Upper lobe of left lung (tissue), 6 donors: ENCODE measurements at places on chromosomes 13 and 19.

- H3K4me3 ChIP-seq, result no peak overlapping the region
- H3K4me1 ChIP-seq, result peaks cover 26% of the 10 kb centered on the region
- H3K27me3 ChIP-seq, result no peaks in the 10 kb centered on the region
- DNase-seq, result no peak
- no peak overlapping the region for H3K27ac ChIP-seq
Observed at GRCh38 chr13:30799356-30799824, 64.0 kb downstream of the ALOX5AP start.

GRCh38 chr13:98803111-98803561, 50.7 kb upstream of the SLC15A1 start:
- H3K27me3 ChIP-seq, result no peaks in the 10 kb centered on the region
- H3K4me1 ChIP-seq, result no peaks in the 10 kb centered on the region
- H3K27ac ChIP-seq, result no peak overlapping the region
- H3K4me3 ChIP-seq, result no peak overlapping the region

DNA sequence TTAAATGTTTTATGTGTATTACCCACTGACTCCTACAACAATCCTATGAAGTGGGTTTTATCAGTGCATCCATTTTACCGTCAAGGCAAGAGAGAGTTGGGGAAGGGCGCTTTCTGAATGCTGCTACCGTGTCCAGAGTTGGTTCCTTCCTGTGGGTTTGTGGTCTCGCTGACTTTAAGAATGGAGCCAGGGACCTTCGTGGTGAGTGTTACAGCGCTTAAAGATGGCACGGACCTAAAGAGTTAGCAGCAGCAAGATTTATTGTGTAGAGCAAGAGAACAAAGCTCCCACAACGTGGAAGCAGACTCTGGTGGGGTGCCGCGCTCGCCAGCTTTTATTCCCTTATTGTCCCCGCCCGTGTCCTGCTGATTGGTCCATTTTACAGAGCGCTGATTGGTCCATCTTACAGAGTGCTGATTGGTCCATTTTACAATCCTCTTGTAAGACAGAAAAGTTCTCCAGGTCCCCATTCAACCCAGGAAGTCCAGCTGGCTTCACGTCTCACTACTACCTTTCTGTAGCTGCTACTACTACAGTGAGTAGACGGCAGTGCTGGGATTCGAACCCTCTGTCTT, 6.1 kb downstream of the OSCAR start:
- peaks cover 6% of the 10 kb centered on the region for H3K4me1 ChIP-seq
- no peak for DNase-seq
- no peak overlapping the region for H3K4me3 ChIP-seq
- H3K27ac ChIP-seq, result no peak overlapping the region

GRCh38 chr19:54478677-54479266, 5.7 kb upstream of the CDC42EP5 start:
- H3K36me3 ChIP-seq, result no peaks in the 10 kb centered on the region
- H3K4me1 ChIP-seq, result peaks cover under 1% of the 10 kb centered on the region
- DNase-seq, result no peak
- no peak overlapping the region for H3K4me3 ChIP-seq
- H3K27me3 ChIP-seq, result no peaks in the 10 kb centered on the region

DNA sequence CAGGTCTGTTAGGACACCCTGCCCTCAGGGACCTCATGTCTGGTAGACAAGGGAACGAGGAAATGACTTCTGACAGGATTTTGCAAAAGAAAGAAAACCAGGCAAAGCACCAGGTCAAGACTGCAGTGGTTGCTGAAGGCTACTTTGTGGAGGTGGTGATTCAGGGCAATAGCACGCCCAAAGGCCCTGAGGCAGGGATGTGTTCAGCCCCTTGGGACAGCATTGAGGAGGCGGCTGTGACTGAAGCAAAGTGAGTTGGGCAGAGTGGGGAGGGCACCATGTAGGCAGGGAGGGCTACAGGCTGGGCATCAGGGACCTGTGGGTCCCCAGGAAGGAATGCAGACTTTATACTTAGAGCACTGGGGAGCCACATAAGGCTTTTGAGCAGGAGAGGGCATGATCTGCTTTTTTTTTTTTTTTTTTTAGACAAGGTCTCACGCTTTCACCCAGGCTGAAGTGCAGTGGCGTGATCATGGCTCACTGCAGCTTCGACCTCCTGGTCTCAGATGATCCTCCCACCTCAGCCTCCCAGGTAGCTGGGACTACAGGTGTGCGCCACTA, 10.8 kb upstream of the HOMER3 start:
- no peaks in the 10 kb centered on the region for H3K36me3 ChIP-seq
- DNase-seq, result no peak
- H3K27ac ChIP-seq, result no peak overlapping the region
- peaks cover 5% of the 10 kb centered on the region for H3K4me1 ChIP-seq
- H3K27me3 ChIP-seq, result no peaks in the 10 kb centered on the region

DNA sequence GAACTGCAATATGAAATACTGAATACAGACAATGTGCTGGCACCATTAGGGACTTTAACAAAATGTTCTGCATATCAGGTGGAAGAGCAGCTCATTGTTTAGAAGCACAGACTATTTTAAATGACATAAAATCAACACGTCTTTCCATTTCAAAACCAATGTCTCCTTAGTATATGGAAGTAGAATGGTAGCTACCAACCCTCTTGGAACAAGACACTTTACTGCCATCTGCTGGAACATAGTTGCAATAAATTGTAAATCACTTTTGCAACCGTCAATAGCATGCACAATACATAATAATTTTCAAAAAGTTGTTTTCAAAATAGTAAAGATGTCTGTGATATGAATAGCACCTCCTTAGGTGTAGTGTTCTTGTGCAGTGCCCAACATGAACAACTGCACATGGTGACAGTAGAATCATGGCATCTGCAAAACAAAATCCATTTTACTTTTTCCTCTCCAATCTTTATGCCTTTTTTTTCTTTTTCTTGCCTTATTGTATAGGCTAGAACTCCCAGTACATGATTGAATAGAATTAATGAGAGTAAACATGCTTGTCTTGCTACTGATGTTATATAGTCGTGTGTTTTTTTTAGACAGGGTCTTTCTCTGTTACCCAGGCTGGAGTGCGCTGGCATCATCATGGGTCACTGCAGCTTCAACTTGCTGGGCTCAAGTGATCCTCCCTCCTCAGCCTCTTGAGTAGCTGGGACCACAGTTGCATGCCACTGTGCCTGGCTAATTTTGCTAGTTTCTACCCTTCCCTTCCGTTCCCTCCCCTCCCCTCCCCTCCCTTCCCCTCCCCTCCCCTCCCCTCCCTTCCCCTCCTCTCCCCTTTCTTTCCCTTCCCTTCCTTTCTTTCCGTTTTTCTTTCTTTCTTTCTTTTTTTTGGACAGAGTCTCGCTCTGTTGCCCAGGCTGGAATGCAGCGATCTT, 7.8 kb upstream of the LYPD5 start:
- H3K27me3 ChIP-seq, result no peaks in the 10 kb centered on the region
- no peak overlapping the region for H3K27ac ChIP-seq
- no peaks in the 10 kb centered on the region for H3K4me1 ChIP-seq
- no peaks in the 10 kb centered on the region for H3K36me3 ChIP-seq
- no peak for DNase-seq

GRCh38 chr19:28793391-28794168, 419.4 kb downstream of the UQCRFS1 start:
- no peak for DNase-seq
- H3K36me3 ChIP-seq, result no peaks in the 10 kb centered on the region
- H3K27me3 ChIP-seq, result no peaks in the 10 kb centered on the region

GRCh38 chr19:11027381-11027780, 61.9 kb upstream of the LDLR start:
- H3K27me3 ChIP-seq, result no peaks in the 10 kb centered on the region
- no peak overlapping the region for H3K27ac ChIP-seq
- DNase-seq, result no peak
- H3K36me3 ChIP-seq, result peaks cover 29% of the 10 kb centered on the region
- no peaks in the 10 kb centered on the region for H3K4me1 ChIP-seq

GRCh38 chr13:29522044-29522685, 73.3 kb downstream of the SLC7A1 start:
- no peaks in the 10 kb centered on the region for H3K27me3 ChIP-seq
- H3K36me3 ChIP-seq, result peaks cover 6% of the 10 kb centered on the region
- no peak for DNase-seq

DNA sequence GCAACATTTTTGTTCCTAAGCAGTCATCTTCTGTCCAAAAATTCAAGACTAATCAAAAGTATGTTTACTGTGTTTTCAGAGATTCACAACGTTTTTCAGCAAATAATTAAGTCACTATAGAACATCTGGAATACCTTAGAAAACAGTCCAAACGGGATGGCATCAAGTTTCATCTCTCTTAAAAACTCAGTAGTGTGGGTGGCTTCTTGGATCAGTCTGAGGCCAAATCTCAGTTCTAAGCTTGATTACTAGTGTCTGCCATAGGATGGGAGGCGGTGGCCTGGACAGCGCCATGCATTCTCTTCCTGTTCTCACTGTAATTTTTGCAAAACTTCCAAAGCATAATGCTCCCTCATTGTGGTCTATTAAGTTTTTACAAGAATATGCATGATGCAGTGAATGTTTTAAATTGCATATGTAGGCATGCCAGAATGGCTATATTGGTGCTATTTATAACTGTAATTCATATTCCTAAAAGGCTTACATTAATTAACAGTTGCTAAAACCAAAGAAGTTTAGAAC, 37.1 kb downstream of the ANKRD10 start:
- H3K4me1 ChIP-seq, result peaks cover 14% of the 10 kb centered on the region
- no peak overlapping the region for H3K4me3 ChIP-seq
- peaks cover 10% of the 10 kb centered on the region for H3K36me3 ChIP-seq
- no peak overlapping the region for H3K27ac ChIP-seq

DNA sequence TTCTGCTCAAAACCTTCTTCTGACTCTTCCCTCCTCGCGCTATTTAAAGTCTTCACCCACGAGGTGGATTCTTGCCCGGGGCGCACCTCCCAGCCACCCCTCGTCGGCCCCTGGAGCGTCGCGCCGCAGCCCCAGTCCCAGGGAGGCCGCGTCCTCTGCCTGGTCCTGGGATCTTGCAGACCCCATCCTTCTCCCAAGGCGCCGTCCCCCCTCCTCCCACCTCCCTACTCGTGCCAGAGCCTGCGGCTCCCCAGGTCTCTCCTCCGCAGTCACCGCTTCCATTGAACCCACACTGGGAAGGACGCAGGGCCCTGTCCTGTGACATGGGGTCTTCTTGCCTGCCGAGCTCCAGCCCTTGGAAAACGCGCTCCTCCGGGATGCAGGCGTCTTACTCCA, 486 bp downstream of the ZNF808 start:
- DNase-seq, result no peak
- H3K4me1 ChIP-seq, result peaks cover 18% of the 10 kb centered on the region
- H3K27me3 ChIP-seq, result no peaks in the 10 kb centered on the region
- H3K4me3 ChIP-seq, result peak overlapping the region; percentile 76
- H3K27ac ChIP-seq, result peak overlapping the region; percentile 95
- H3K36me3 ChIP-seq, result no peaks in the 10 kb centered on the region

- H3K4me1 ChIP-seq, result no peaks in the 10 kb centered on the region
- peaks cover 3% of the 10 kb centered on the region for H3K36me3 ChIP-seq
Observed at GRCh38 chr13:46648166-46648607, 95.2 kb downstream of the LRCH1 start.

GRCh38 chr19:10533646-10534386, 9.9 kb upstream of the ATG4D start:
- no peaks in the 10 kb centered on the region for H3K36me3 ChIP-seq
- no peak overlapping the region for H3K4me3 ChIP-seq
- DNase-seq, result no peak
- no peak overlapping the region for H3K27ac ChIP-seq
- no peaks in the 10 kb centered on the region for H3K27me3 ChIP-seq
- no peaks in the 10 kb centered on the region for H3K4me1 ChIP-seq

DNA sequence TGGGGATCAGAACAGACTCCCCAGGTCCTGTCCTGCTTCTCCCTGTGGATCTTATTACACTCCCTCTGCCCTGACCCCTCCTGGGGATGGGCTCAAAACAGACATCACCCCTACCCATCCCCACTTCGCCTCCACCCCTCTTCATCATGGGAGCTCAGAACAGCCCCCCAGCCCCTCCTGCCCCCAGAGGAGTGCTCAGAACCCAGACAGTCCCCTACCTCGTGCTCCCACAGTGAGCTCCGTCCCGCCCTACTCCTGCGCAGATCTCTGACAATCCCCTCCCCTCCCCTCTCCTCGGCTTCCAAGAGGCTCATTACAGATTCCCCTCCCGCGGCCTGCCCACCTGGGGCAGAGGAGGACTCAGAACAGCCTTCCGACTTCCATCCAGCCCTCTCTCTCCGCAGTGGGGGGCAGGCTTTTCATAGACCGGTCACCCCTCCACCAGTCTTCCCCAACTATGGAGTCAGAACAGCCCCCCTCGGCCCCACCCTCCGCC, 6.1 kb downstream of the NXNL1 start:
- peaks cover 6% of the 10 kb centered on the region for H3K4me1 ChIP-seq
- H3K27me3 ChIP-seq, result peaks cover 3% of the 10 kb centered on the region
- H3K27ac ChIP-seq, result no peak overlapping the region
- H3K36me3 ChIP-seq, result no peaks in the 10 kb centered on the region

- no peaks in the 10 kb centered on the region for H3K27me3 ChIP-seq
- H3K36me3 ChIP-seq, result no peaks in the 10 kb centered on the region
- no peak overlapping the region for H3K4me3 ChIP-seq
- DNase-seq, result no peak
- H3K27ac ChIP-seq, result peak overlapping the region; percentile 70
- H3K4me1 ChIP-seq, result peaks cover 45% of the 10 kb centered on the region
Observed at GRCh38 chr19:42421591-42422031, 5.6 kb downstream of the LIPE start.

- peak; percentile 94 for DNase-seq
- peak overlapping the region; percentile 75 for H3K4me3 ChIP-seq
- peaks cover 17% of the 10 kb centered on the region for H3K4me1 ChIP-seq
- H3K27ac ChIP-seq, result peak overlapping the region; percentile 90
- H3K36me3 ChIP-seq, result peaks cover 29% of the 10 kb centered on the region
Observed at GRCh38 chr19:15124572-15125231, 17.5 kb downstream of the SYDE1 start.

DNA sequence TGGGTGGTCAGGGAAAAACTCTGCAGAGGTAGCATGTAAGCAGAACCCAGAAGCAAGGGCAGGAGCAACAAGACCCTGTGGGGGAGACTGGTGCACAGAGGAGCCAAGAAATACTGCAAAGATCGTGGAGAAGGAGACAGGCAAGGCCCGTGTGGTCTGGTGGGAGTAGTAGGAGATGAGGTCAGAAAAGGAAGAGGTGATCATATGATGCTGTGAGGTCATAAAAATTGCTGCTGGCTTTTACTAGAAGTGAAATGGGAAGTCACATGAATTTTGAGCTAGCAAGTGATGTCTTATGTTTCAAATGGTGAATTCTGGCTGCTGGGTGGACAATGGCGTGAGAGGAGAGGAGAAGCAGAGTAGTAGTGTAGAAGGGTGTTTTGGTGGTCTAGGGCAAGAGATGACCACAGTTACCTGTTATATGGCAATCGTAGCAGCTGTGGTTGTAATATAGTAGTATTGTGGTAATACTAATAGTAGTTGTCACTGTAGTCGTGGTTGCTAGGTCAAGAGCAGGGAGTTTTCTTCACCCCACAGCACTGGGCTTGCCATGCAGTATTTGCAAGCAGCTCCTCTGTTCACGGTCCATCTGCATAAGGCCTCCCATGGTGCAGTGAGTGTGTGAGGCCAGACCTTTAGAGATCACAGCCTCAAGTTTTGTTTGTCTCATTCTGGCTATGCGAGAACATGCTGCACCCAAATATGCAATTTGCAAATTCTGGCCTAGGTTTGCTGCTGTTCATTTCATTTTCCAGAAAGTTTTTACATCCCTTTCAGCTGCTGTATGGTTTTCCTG, 205.0 kb downstream of the TSHZ3 start:
- H3K27me3 ChIP-seq, result no peaks in the 10 kb centered on the region
- no peak overlapping the region for H3K27ac ChIP-seq
- no peak for DNase-seq

GRCh38 chr13:65605396-65605795, 1624.7 kb downstream of the PCDH9 start:
- H3K27ac ChIP-seq, result no peak overlapping the region
- no peak for DNase-seq
- no peaks in the 10 kb centered on the region for H3K36me3 ChIP-seq
- no peak overlapping the region for H3K4me3 ChIP-seq
- H3K4me1 ChIP-seq, result no peaks in the 10 kb centered on the region
- no peaks in the 10 kb centered on the region for H3K27me3 ChIP-seq
